Ovary (tissue), 10 donors: ENCODE measurements at places on chromosomes 3 and 15.

GRCh38 chr3:101913168-101913567 is 63.9 kb downstream of the NFKBIZ start:
- no peak for DNase-seq

DNA sequence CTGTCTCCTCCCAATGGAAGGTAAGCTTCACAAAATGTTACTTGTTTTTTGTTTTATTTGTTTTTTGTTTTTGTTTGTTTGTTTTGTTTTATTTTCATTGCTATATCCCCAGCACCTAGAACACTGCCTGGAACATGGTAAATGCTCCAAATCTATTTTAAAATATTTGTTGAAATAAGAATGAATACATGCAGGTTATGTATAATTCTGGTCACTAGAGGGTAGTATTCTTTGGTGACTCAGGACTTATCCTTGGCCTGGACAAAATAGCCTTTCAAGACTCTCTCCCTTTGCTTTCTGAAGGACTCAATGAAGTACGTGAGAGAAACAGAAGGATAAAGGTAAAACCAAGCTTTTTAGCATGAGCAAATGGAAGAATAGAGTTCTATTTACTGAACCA is 46.9 kb upstream of the PPP2R3A start:
- no peak for DNase-seq

GRCh38 chr3:129252748-129253147 is 3.3 kb downstream of the COPG1 start:
- DNase-seq = no peak

DNA sequence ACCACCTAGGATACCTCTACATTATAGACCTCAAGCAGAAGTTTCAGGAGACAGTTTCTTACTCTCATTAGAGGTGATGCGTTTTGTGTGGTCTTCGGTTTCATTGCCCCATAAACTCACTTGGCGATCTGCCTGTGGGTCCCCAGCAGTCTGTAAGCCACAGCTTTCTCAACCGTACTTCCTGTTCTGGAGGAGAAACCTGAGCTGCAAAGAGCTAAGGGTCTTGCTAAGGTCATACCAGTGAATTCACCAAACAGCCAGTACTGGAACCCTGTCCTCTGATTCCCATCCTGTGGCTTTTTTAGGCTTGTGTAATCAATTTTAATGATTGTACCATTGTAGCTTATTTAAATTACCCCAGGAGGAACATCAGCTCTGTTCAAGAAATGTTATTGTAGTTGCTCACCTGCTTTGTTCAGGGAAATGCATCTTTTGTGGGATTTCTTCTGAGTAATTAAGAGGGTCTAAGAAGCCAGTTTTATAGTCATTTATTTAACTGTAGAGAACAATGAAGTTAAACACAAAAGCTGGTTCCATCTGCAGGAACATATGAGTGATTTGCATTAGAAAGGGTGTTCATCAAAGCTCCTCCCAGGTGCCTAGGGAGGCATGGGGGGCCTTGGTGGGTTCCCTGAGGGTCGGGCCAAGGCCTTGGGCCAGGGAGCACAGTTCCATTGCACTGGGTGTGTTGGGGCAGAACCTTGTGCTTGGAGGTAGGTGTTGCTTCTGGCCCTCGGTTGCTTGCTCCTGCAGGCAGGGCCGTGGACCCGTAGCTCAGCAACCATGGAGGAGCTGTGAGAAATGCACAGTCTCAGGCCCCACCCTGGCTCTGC is 69.6 kb downstream of the APBA2 start:
- no peak for DNase-seq

- DNase-seq = no peak
These were observed 24.6 kb downstream of the CYP19A1 start for GRCh38 chr15:51313644-51314280.

GRCh38 chr3:114770874-114771273 is 376.2 kb downstream of the ZBTB20 start:
- no peak for DNase-seq

DNA sequence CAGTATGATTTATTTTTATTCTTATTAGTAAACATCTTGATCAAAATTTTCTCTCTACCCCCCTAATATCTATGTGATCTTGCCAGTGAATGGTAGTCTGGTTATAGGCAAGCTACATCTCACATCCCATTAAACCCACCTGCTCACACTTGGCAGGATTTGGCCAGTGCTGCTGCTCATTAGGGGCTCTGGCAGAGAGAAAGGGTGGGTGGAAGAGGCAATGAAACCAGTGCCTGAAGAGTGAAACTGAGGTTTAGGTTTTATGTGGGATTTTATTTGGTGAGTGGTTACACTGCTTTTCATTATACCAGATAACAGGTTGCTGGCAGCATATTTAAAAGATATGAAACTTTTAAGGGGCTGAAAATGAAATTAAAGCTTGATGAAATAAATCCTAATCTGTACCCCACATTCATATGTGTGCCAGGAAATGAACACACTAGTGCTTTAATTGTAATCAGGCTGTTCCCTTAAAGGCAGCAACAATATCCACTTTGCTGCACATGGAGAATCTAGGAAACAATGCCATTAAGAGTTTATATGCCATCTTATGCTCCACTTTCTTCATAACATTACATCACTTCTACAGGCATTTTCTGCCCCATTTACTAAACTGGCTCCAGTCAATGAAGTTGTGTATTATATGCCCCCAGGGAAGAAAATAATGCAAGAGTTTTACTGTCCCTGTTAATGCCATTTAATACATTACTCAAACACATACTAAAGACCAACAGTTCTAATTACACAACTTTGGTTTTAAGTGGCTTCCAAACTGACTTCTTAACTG is 688.7 kb downstream of the MECOM start:
- no peak for DNase-seq

- no peak for DNase-seq
These were observed 39.5 kb downstream of the ZNF710 start for GRCh38 chr15:90040618-90041017.

DNA sequence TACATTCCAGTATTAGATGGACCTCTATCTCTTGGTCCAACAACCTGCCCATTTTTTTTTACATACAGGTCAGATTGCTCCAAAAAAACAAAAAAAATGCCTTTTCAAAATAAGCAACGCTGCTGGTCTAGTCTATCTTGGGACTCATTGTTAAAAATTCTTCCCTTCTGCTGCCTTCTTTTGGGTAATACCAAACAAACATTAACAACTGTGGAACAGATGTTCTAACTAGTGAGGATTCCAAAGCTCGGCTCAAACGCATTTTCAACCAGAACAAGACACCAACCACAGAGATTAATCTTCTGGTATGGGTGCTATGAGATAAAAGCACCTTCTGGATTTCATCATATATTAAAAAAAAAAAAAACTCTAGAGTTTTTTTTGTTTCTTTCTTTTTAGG is 24.7 kb downstream of the ARHGAP31 start:
- no peak for DNase-seq

GRCh38 chr15:69887009-69887408 is 210.7 kb downstream of the TLE3 start:
- no peak for DNase-seq

DNA sequence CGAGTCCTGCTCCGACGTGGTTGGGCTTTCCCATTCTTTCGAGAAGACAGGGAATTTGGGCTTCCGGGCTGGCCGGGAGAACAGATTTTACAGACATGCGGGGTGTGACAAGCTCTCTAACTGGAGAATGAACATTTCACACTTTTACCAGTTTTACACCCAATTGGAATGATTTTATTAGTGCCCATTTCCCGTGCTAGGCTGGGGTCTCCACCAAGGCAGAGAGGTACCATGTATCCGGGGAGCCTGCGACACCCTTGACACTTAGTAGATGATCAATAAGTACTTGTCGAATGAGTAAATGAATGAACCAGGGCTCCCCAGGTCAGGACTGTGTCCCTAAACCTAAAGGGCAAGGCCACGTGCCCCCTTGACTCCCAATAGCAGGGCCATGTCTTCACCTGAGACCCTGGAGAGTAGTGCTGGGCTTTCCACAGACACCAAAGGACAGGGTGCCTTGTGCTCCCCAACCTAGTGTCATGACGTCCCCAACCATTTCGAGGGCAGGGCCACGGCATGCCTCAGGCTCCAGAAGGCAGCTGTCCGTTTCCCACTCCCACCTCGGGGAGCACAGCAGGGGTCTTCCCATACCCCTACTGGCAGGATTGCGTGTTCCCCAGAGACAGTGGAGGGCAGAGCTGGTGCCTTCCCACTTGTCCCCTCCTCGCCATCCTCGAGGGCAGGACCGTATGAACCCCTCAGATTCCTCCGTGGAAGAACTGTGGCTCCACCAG is 679 bp upstream of the MYD88 start:
- no peak for DNase-seq

DNA sequence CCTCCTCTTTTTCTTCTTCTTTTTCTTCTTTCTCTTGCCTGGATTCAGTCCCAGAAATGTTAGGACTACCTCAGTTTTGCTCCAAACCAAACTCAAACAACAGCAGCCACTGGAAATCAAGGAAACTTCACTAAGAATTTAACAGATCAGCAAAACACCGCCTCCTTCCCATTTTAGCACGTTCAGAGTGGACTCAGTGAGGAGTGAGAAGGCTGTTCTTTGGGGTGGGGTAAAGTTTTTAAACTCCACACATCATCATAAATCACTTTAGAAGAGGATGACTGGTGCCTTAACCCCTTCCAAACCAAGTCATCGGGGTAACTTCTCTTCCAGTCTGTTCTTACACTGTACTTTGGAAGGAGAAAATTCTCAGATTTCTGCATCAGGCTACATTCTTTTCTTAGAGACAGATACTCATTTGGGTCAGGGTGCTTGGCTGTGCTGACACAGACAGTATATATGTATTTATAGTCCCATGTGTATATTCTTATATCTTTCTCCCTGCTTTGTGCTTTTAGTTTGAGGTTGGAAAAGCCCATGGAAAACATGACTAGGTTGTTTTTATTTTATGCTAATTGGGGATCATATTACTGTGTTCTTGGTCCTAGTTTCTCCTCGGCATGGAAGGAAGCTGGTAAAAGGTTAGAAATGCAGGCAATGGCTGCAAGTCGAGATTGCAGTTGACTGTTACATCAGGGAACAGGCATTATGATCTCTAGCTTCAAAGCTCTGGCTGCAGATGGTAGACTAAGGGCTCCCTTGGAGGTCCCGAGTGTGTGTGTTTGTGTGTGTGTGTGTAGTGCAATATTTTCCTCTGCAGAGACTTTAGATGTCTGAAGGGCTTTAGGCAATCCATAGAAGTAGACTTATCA is at the start of gene CCDC80:
Gene CCDC80, minus strand, starts transcription at position 214 of the 872 bp plus-strand sequence. CDS start 1,238 bp downstream, outside the sequence.
- no peak for DNase-seq

GRCh38 chr3:15148614-15149013 is 49.7 kb upstream of the RBSN start:
- DNase-seq = no peak

GRCh38 chr3:14514323-14514720 is 25.8 kb downstream of the GRIP2 start:
- DNase-seq = no peak

- no peak for DNase-seq
These were observed 33.6 kb downstream of the HPS3 start for GRCh38 chr3:149163066-149163465.

DNA sequence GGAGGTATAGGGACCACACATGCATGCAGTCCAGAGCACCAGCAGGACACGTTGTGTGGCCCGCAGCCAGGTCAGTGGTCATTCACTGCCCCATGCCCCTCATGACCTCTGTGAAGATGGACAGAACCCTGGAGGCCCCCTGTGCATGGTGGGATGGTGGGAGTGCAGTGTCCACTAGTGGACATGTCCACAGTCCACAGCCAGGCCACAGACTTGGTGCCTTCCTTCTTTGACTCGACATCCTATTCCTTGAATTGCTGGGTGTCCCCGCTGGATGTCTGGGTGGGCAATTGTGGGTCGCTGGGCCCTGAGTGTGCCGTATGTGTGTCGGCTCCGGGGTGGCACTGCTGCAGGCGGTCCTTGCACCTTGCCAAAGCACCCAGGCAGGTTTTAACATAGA is 35.7 kb downstream of the KLF15 start:
- DNase-seq = no peak

DNA sequence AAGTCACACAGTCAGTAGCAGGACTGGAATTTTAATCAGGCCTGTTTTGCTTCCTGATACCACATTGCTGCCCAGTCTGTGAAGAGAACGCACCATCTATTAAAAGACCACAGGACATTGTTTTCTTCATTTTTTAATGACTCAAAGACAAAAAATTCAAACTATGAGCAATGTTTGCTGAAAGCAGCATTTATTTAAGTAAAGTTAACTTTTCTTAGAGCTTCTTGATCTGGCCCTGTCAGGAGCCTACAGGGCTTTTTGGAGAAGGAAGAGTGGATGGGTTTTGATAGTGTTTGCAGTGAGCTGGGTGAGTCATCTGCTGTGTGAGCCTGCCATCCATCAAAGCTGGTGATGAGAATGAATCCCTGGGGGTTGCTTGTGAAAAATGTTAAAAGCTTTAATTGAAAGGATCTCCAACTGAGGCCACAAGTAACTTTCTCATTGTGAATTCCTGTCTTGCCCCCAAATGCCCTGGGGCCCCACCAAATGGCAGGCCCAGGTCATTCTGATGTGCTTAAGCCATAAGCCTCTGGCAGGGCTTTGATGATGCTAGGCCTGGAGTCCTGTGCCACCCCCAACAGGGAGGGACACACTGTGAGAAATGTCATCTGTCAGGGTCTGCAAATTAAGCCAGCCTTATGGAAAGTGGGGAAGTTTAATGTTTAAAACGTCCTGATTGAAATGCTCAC is 136.2 kb upstream of the PFN2 start:
- DNase-seq = no peak

GRCh38 chr3:87298111-87298718 is 21.8 kb upstream of the POU1F1 start:
- no peak for DNase-seq

DNA sequence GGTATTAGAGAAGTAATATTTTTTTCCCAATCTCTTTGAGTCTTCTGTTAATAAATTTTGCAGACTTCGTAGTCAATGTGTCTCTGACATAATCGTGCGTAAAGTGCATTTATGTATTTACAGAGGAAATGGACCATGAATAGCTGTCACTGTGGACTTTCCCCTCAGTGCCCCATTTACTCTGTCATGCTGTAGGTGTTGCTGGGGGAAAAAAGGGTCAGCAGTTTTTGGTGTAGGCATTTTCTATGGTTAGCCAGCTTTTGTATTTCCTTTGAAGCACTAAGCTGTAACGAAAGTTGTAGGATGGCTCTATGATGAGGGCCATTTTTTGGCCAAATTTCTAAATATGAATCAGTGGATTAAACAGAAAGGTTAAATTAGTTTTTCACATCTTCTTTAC is 598.4 kb downstream of the FGF12 start:
- DNase-seq = no peak

DNA sequence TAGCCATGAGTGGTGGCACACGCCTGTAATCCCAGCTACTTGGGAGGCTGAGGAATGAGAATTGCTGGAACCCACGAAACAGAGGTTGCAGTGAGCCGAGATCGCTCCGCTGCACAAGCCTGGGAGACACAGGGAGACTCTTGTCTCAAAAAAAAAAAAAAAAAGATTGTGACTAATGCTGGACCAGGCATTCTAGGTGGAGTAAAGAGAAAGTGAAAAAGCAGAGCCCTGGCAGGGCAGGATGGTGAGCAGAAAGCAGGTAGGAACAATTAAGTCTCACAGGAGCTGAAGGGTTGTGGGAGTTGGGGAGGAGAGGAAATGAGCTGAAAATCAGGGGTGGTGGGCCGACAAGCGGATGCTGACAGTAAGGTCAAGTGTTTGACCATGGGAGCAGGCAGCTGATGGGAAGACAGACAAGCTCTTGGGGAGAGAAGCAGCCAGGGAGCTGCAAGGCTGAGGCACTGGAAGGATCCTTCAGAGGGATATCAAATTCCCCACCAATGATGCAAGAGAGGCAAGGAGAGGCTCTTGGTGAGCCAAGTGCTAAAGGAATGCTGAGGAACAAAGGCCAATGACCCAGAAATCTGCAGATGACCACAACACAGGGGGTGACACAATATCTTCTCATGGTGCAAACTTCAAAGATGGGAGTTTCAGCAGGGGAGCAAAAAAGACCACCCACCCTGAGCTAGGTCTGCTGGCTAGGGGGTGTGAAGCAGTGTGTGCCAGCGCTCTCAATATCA is 251.1 kb downstream of the ULK4 start:
- DNase-seq = no peak

- DNase-seq = peak; percentile 74
These were observed 84.1 kb downstream of the MEIS2 start for GRCh38 chr15:37016231-37016630.
